ENCODE measurements at places on chromosomes 7 and 10.

DNA sequence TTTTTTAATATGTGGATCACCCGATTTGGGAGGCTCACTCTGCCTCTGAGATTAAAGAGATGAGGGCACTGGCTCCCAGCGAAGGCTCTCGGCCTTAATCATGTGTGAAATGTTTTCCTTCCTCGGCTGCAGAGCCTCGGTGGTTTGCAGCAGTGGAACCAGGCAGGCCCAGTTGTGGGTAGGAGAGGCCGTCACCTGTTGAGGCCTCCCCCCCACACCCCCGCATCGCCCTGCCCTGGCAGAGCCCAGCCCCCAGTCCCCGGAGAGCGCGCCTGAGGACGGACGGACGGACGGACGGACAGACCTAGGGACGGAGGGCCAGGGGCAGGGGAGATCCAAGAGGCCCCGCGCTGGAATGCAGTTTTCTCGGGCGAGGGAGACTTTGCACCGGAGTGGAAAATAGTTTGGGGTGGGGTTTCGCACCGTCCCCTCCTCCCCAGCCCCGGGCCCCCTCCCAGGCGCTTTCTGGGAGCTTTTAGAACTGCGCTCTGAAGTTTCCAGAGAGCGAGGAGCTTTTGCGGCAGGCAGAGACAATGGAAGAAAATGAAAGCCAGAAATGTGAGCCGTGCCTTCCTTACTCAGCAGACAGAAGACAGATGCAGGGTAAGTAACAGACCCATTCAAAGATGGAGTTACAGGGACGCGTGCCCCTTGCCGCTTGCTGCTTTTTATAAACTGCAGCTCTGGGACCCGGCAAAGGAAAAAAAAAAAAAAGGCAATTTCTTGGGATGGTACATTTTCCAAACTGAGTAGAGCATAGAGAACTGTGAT lies at the start of gene KIAA1217:
TSS of gene KIAA1217 (plus strand) at position 478 of the 771 bp plus-strand sequence. CDS start at position 534, 56 bp downstream.
- no peak for DNase-seq

GRCh38 chr10:121928528-121928884 lies 675 bp upstream of the ATE1 start:
- DNase-seq, result no peak

DNA sequence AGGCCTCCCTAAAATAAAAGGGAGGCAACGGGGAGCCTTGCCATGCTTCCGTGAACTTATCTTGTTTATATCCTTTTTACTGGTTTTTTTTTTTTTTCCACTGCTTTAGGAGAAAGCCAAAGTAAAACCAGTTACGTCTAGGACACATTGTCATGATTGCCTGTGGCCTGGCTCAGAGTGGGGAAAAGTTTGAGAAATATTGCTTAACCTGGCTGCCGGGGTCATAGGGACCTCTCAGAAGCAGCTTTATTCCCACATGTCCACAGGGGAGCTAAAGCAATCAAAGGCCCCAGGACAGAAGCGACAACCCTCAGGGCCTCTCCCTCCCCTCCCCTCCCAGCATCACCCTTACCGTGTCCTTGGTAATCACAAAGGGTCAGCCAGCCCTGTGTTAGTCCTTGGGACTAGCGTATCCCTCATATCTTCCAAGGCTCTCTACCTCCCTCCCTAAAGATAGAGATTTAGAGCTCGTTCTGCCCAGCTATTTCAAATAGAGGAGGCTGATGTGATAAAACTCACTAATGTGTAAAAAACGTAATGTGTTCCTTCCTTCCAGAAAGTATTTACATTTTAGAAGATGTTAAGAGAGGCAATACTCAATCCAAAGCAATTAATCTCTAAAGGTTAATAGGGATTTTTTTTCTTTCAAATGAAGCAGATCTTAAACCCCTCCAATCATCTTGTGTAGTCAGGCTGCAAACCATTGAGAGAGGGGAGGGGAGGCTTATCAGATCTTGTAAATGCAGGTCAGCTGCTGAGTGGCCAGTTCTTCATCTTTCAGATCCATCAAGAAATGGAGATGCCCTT lies 64.8 kb upstream of the PRKAR2B start:
- no peak for DNase-seq

DNA sequence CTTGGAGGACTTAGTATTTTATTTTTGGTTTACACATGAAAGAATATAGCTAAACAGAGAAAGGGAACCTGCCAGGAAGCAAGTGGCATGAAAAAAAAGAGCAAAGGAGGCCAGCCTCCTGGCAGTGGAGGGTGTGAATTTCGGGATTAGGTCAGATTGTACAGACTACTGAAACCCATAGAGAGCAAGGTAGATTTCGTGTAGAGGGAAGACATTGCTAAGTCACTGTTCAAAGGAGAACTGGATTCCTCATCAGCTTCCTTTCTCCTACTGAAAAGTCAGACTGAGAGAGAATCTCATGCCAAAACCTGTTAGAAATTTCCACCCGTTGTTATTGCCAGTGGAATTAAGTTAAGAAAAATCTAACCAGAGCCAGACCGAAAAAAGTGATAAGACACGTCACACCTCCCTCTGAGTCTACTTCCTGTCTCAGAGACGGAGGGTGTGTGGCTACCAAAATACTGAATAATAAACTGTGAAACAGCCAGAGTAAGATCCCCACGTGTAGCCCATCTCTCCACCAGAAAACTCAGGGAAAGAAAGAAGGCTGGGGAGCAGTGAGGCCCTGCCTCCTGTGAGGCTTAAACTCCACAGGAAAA lies 118.8 kb downstream of the SKIDA1 start:
- DNase-seq, result no peak
